ENCODE measurements at places on chromosomes 7 and 10. TPM values are rescaled to one million over a fixed set of nuclear protein-coding genes. Genes with fewer than 3 reads are reported as not detected.

CNTNAP2 gene
- under 0.01 TPM for total RNA-seq

SPAG6 gene
- not detected for total RNA-seq

EBLN1 gene
- not detected for total RNA-seq

ELMO1 gene
- total RNA-seq, result 1.6 TPM

RAB19 gene
- total RNA-seq, result not detected

NPSR1 gene
- total RNA-seq, result not detected

CUX1 gene
- 22.4 TPM for total RNA-seq

TACR2 gene
- not detected for total RNA-seq

MEOX2 gene
- 1.5 TPM for total RNA-seq

KIAA1217 gene
- total RNA-seq, result 3.9 TPM

TRIL gene
- 0.84 TPM for total RNA-seq

FGF8 gene
- total RNA-seq, result not detected

CDHR3 gene
- 2.9 TPM for total RNA-seq

LRRC18 gene
- total RNA-seq, result not detected

CALHM2 gene
- total RNA-seq, result 19.0 TPM

CADPS2 gene
- total RNA-seq, result 5.7 TPM

FXYD4 gene
- total RNA-seq, result not detected

PKD2L1 gene
- not detected for total RNA-seq

MMD2 gene
- total RNA-seq, result not detected

UCN3 gene
- not detected for total RNA-seq

RBP4 gene
- 2.8 TPM for total RNA-seq

ACTR1A gene
- total RNA-seq, result 158 TPM

IKZF5 gene
- total RNA-seq, result 1.7 TPM

GNGT1 gene
- not detected for total RNA-seq

GALNT17 gene
- under 0.01 TPM for total RNA-seq

WNT2 gene
- total RNA-seq, result 1.3 TPM

HMX2 gene
- not detected for total RNA-seq

MOGAT3 gene
- not detected for total RNA-seq

FAM241B gene
- total RNA-seq, result 0.45 TPM

TCAF2 gene
- total RNA-seq, result 1.5 TPM

ATOH7 gene
- not detected for total RNA-seq

KCND2 gene
- total RNA-seq, result 0.17 TPM

LRRD1 gene
- total RNA-seq, result 0.17 TPM

HPS1 gene
- total RNA-seq, result 42.1 TPM

MSS51 gene
- total RNA-seq, result 0.15 TPM

CPA4 gene
- total RNA-seq, result 28.1 TPM

PRSS37 gene
- not detected for total RNA-seq

PON1 gene
- not detected for total RNA-seq

RBP3 gene
- not detected for total RNA-seq

OR2A7 gene
- 0.84 TPM for total RNA-seq

NKX1-2 gene
- total RNA-seq, result not detected

LBX1 gene
- under 0.01 TPM for total RNA-seq

C10orf143 gene
- total RNA-seq, result 1.0 TPM

ANXA8 gene
- not detected for total RNA-seq

AKAP9 gene
- 9.1 TPM for total RNA-seq

DENND2A gene
- 4.3 TPM for total RNA-seq

COG5 gene
- total RNA-seq, result 38.4 TPM

NUDT13 gene
- 2.1 TPM for total RNA-seq

NUTM2A gene
- 1.5 TPM for total RNA-seq

EGFR gene
- total RNA-seq, result 42.0 TPM

CPXM2 gene
- total RNA-seq, result 0.45 TPM
